ENCODE measurements at places on chromosomes 13 and 19.

DNA sequence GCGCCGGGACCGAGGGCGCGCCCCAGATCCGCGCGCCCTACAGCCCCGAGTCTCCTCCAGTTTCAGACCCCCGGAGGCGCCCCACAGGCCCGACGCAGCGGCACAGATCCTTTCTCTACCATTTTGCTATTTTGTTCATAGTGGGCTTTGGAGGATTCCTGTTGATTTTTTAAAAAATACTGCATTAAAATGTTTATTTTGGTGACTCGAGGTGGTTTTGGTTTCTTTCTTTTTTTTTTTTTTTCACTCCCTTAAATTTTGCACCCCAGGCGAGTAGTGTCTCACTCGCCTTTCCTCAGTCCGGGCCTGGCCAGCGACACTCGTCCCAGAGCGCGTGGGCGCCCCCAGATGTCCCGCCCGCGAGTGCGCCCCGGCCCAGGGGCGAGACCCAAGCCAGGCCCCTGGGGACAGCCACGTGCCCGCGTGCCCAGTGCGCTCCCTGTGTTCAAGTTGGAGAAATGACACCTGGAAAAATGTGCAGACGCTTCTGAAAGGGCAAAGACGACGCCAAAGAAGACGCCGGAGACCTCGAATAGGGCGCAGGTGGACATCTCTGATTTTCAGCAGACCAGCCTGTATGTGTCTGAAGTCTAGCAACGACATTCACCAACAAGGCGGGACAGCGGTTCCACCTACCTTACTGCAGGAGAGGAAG is 471 bp upstream of the INSR start:
- no peak for DNase-seq

DNA sequence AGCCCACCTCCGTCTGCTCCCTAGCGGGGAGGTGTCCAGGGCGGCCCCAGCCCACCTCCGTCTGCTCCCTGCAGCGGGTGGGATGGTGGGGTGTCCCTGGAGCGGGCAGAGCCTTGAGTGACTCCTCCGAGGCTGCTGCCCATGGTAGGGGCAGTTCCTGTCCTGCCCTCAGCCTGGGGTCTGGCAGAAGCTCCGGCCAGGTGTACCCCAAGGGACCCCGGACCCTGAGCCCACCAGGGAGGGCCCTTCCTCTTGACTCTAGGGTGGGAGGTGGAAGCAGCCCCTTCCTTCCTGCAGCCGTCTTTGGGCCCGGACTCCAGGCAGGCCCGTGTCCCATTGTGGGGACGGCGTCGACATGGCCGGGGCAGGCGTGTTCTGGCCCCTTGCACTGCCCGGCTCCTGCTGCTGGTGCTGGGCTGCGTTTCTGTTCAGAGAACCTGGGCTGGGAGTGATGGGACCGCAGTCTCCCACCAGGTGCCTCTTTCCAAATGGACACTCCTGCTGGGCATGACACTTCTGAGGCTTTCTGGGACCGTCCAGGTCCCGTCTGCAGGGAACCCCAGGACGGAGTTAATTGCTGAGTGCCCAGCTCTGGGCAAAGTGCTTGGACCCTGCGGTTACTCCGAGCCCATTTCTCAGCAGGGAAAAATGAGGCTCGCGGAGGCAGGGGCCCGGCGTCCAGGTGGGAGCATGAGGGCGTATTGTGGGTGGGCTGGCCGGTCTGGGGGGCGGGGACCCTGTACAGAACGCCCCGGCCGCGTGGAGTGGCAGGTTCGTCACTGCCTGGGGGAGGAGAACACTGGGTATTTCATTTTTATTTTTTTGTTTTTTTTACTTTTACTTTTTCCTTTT is 19.8 kb downstream of the ARID3A start:
- DNase-seq = no peak

DNA sequence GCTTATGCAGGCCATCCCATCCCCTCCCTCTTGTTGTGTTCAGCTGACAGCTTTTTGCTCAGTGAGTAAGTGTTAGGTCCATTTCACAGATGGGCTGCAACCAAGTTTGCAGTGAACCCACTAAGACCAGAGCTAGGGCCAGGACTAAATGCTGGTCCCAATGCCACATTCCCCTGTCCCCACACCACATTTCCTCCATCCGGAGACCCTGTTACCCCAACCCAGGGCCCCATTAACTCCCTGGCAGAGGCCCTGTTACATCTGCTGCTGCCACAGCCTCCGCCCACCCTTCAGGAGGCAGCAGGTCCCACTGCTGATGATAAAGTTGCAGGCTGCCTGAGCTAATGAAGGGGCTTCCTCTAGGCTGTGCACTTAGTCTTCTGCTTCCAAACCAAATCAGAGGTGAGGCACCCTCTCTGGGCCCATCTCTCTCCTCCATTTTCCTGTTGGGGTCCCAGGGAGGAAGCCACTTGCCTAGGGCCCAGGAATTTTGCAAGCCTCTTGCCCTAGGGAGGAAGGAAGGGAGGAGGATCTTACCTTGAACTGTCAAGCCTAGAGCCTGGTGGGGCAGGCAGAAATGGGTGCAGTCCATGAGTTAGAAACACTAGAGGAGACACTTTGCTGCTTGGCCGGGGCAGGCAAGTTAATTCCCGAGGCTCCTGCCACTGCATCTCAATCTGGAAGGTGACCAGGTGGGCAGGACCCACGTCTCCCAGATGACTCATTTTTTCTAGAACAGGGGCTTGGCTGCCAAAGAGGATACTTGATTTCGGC is 3.4 kb upstream of the USF2 start:
- DNase-seq = no peak

DNA sequence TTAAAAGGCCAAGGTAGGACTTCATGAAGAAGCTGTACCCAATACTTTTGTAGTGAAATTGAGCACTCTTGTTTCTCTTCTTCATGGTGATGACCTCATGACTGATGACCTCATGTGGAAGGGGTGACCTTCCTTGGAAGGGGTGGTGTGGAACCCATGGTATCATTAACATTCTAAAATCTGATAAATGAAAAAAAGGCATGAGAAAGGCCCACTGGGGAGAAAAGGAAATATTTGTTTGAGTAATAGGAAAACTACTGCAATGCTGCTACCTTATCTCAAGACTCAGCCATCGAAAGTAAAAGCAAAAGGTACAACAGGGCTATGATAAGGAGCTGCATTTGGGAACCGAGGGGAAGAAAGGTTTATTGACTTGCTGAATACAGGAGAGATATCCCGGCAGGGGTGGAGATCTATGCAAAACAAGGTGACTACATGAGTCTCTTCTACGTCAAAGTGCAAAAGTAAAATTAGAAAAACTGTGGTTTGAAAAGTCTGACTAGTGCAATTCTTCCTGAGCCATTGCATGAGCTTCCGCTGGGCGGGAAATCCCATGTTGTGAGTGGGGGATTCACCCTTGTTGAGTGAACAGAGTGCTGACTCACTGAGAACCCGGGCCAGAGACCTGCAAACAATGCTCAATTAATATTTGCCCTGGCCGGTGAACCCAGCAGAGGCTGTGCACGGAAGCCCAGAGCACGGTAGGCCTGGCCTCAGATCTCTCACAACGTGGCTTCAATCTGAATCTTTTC is 138.9 kb upstream of the RFC3 start:
- DNase-seq = no peak

- no peak for DNase-seq
These were observed 42.8 kb downstream of the PIN1 start for GRCh38 chr19:9877780-9878510.

- no peak for DNase-seq
These were observed 725.2 kb upstream of the SLITRK1 start for GRCh38 chr13:84607261-84608013.

DNA sequence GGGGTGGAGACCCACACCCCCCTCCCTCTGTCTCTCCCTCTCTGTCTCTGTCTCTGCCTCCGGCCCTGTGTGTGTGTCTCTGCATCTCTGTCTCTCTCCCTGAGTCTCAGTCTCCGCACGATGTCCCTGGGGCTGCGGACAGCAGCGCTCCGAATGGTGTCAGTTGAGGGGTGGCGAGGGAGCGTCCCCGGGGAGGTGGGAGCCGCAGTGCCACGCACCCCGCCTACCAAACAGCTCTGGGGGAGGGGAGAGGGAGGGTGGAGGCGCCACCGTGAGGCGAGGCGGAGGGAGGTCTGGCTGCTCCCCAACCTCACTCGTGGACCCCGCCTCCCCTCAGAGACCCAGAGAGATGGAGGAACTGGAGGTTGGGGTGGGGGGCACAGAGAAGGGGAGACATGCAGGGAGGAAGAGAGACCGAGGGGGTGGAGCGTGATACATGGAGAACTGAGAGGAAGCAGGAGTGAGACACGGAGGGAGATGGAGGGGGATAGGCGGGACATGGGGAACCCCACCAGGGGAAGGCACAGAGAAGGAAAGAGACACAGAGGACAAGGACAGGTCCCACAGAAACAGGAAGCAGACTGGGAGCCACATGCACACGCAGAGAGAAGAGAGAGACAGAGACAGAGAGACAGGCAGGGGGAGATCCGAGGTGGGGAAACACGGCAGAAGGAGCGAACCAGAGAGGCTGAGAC is 7.2 kb downstream of the ERFL start:
- DNase-seq = no peak

GRCh38 chr19:17138937-17139598 is 63.5 kb downstream of the MYO9B start:
- DNase-seq = peak; percentile 8

- no peak for DNase-seq
These were observed 31.3 kb upstream of the FOXO1 start for GRCh38 chr13:40697711-40698110.

DNA sequence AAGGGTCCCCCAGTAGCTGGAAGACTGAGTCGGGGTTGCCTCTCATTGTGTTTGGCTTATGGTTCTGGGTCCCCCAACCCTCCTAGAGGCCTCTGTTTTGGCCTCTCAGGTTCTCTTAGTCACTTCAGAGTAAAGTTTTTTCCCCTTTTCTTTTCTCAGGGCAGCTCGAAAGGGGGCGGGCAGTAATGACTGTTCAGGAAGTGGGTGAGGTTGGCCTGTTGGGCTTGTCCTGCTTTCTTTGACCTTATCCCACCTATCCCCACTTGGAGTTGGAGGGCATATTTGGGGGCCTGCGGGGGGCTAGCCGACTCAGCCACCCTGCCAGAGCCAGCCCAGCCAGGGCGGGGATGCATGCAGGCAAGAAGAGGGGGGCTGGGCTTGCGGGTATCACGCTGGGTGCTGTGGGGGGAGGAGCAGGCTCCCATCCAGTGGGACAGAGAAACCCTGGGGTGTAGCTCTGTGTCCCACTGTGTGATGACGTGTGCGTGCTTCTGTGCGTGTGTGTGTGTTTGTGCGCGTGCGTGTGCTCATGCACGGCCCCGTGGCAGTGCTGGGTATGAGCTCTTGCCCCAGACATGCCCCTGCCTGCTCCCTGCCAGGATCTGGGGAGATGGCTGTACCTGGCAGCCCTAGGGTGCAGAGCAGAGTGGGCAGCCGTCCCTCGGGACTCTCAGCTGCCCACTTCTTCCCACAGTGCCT is 1.4 kb downstream of the CIC start:
- no peak for DNase-seq

Data from NCI-H774 (cell line).